Myometrial cell (primary cell): ENCODE measurements at places on chromosomes 11 and 22. TPM values are rescaled to one million over a fixed set of nuclear protein-coding genes. Genes with fewer than 3 reads are reported as not detected.

The SLC16A8 gene
- total RNA-seq = 0.29 TPM in 1 of 2 replicates, not detected in the other

The FOLR1 gene
- 1.2 TPM in 1 of 2 replicates, not detected in the other for total RNA-seq

The MRGPRE gene
- not detected in 2 replicates for total RNA-seq

The RAB39A gene
- not detected in 2 replicates for total RNA-seq

The NTM gene
- 2.3 and 4.8 TPM in 2 replicates for total RNA-seq

The OLFML1 gene
- total RNA-seq = 0.53 TPM in 1 of 2 replicates, not detected in the other

The SLC17A6 gene
- not detected in 2 replicates for total RNA-seq

The OR5D16 gene
- total RNA-seq = not detected in 2 replicates
